ENCODE measurements at places on chromosomes 2 and 18.

GRCh38 chr2:239223310-239224198, 177.3 kb downstream of the HDAC4 start:
- DNase-seq, result no peak

- no peak for DNase-seq
These were observed 2.8 kb downstream of the PREPL start for GRCh38 chr2:44358503-44358902.

DNA sequence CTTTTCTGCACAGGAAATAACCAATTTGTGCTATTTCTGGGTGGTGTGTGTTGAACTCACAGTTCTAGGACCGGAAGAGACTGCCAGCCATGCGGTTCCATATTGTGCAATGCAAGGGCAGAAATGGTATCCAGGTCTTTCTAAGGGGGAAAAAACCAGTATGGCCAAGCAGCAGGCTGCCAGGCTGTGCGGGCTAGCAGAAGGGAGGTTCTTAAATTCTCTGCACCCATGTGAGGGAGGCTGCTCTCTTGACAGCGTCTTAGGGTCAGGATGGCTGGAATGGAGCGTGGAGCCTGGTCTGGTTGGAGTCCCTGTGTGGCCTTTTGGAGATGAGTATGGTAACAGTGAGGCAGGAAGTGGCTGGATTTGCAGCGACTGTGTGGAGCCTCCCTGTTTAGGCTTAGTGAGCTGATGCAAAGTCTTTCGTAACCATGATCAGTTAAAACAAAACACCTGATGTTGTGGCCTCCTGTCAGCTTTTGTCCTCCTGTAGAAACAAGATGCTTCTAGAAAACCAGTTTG, 52.6 kb downstream of the NCK2 start:
- DNase-seq, result peak; percentile 50

DNA sequence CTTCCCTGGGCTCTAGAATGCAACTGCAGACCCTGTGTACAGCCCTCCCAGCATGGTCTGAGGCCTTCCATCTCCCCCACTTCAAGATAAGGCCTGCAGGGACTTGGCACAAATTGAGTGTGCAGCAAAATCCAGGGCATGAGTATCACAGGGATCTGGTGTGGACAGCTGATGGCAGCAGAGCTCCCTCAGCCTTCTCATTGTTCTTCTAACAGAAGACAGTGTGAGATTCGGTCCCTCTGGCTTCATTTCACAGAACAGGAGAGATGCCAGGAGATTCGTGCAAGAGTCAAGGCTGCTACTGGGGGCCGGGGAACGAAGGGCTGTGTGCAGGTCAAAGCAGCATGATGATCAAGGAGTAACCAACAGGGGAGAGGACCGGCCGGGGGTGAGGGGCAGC, 85.8 kb downstream of the UXS1 start:
- DNase-seq, result no peak

DNA sequence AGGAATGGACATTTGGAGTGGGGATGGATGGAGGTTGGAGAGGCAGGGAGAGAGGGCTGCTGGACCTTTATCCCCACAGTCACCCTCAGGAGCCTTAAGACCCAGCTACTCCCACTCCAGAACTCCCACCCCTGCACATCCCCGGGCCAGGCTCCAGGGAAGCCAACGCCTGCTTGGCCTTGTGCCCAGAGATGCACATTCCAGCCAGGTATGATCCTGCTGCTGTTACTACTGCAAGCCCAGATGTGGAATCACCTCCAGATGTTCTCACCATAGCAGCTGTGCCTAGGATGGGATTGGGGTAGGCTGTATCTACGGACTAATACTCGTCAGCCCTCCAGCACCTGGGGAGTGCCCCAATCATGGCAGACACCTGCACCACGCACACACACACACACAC, 71.7 kb downstream of the ZFP36L2 start:
- peak; percentile 55 for DNase-seq

- peak; percentile 73 for DNase-seq
These were observed 49.0 kb upstream of the TMEM87B start for GRCh38 chr2:112006076-112006410.

DNA sequence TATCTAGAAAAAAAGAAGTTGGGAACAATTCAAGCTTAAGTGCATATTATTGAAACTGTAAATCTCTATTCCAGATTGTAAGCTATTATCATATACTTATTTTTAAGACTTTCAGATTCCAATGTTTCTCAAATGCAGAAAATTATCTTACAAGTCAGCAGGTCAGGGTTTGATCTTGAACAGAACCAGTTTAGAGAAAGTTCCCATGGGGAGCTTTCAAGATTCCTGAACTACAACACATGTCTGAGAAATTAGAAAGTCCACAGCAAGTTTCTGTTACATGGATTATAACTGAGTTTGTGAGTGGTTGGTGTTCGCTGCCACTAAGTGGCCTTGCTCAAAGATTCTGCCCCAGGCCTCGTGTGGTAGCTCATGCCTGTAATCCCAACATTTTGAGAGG, 31.6 kb upstream of the SP3 start:
- no peak for DNase-seq

DNA sequence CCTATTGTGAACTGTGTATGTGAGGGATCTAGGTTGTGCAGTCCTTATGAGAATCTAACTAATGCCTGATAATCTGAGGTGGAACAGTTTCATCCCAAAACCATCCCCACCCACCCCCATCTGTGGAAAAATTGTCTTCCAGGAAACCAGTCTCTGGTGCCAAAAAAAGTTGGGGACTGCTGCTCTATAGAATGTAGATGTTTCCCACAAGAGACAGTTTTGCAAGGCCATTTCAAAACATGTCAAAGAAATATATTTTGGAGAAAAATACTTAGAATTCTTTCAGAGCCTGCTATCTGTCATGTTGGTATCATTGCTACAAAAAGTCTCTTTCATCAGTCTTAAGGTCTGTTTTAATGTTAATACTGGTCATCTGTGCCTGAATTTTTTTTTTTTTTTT, 4.1 kb upstream of the SLC39A10 start:
- DNase-seq, result no peak

DNA sequence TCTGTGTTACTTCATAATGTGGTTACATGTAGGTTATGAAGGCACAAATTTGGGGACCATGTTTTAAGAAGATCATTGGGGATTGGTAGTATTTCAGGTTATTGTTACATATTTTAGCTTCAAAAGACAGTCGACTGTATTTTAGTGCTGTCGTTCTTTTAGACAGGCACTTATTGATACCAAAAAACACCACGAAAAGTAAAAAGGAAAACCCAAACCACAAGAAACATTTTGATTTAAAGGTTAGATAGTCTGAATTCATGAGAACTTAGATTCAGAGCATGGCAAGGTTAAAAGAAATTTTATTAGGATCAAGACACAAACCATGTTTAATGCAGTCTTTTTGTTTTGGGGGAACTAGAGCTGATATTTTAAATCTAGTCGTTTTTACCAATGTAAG, 209.0 kb downstream of the CAMKMT start:
- no peak for DNase-seq

DNA sequence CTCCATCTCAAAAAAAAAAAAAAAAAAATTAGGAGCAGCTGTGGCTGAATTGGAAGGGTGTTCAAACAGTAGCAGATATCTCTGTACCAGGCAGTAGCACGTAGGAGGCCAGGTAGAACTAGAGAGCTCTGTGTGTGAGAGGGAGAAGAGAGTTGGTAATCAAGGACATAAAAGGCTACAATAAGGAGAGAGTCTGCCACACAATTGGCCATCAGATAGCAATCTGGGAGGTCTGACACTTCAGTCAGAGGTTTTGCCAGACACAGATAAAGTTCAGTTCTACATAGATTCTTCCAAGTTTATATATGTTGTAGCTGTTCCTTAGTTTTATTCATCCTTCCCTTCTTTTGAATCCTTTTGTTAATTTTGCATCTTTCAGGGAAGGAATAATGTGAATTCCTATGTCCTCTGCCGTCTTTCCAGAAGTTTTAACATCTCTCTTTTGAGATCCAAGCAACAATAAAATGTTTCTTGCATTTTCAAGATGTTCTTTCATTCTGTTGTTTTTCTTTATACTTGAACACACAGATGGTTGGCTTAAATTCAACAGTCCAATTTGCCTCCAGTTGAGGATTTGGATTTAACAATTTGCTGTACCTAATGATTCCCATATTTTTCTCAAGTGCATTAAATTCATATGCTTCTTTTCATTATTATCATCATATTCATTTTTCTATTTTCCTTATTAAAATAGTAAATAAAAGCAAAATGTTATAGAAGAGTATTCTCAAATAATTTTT, 600.3 kb upstream of the GCFC2 start:
- no peak for DNase-seq

- peak; percentile 39 for DNase-seq
These were observed 88.0 kb downstream of the COMMD1 start for GRCh38 chr2:61993422-61994024.

DNA sequence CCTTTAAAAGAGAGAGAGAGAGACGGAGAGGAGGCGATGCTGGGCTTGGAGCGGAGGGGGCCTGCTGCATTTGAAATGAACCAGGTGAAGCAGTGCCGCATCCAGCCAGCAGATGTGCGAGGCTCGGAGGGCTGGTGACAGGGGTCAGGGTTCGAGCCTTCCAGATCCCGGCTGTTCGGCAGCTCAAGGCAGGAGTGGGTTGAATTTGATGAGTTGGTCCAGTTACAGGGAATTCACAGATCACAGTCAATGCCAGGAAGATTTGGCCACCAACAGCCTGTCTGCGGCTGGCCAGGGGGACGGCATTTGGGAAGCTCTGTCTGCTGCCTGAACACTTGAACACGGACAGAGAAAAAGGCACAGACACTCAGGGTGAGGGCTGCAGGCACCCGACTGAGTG, 48.6 kb downstream of the PTGR3 start:
- no peak for DNase-seq

- no peak for DNase-seq
These were observed 73.3 kb downstream of the SFXN5 start for GRCh38 chr2:72998234-72998651.

DNA sequence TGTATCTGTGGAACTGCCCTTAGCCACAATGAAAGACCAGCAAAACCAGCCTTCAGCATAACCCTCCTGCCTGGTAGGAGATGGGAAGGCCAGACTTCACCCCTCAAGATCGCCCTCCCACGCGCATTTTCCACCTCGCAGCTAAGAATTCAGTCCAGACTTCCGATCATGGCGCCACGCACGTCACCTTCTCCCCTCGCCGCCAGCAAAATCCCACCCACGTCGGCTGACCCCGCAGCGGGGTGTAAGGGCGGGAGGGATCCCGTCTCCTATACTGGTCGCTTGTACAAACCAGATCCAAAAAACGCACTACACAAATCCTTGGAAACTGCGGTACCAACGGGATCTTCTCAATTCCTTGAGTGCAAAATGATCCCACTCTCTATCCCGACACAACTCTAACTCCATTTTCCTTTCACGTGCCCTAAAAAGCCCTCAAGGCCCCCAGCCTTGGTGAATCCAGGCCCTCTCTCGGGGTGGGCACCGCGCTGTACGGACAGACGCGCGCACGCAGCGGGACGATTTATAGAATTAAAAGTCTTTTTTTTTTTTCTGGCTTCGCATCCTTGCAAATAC, 1.0 kb upstream of the BMPR2 start:
- DNase-seq, result peak; percentile 54

DNA sequence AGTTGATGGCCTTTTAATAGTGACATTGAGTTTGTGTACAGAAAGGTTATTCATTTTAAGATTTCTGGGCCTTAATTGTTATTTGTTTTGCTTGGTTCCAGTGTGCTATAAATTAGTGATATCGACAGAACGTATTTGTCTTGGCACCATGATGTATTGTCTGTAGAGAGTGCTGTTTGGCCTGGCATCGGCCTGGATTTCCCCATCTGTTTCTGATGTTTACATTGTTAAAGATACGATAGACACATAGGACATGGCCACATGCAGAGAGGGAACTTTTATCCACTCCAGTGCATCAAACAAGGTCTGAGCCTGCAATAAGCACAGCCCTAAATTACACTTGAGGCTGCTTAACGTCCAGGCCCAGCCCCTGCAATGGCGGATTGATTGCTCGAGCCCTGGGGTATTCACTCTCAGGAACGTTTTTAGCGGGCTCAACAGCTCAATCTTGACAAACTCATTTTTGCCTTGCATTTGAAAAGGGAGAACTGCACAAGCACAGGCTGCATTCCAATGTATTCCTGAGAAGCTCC, 144.7 kb downstream of the SLC4A3 start:
- no peak for DNase-seq

GRCh38 chr2:62143696-62144095, 52.2 kb upstream of the B3GNT2 start:
- peak; percentile 50 for DNase-seq

DNA sequence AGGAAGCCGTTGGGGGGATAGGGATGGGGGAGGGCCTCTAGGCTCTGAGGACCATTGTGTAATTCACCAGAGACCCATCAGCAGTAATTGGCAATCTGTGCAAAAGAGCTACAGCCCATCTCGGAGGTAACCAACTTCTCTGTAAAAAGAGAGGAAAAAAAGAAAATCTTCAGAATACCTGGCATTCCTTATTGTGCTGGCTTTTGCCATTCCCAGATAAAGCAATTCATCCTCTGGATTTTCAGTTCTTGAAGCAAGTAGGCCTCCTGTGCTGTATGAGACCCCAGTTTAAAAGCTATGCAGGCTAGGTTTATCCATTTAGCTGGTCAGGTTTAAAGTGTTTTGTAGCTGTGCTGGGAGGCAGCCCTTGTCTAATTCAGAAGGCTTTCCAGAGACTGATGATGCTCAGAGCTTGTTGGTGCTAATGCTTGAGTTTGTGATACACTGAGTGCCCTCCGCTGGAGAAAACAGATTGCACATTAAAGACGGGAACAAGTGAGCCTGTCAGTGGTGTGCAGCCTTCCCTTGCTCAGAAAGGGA, at the start of gene LRRTM4:
TSS of gene LRRTM4 (minus strand) at position 446 of the 540 bp plus-strand sequence.
- DNase-seq, result no peak

DNA sequence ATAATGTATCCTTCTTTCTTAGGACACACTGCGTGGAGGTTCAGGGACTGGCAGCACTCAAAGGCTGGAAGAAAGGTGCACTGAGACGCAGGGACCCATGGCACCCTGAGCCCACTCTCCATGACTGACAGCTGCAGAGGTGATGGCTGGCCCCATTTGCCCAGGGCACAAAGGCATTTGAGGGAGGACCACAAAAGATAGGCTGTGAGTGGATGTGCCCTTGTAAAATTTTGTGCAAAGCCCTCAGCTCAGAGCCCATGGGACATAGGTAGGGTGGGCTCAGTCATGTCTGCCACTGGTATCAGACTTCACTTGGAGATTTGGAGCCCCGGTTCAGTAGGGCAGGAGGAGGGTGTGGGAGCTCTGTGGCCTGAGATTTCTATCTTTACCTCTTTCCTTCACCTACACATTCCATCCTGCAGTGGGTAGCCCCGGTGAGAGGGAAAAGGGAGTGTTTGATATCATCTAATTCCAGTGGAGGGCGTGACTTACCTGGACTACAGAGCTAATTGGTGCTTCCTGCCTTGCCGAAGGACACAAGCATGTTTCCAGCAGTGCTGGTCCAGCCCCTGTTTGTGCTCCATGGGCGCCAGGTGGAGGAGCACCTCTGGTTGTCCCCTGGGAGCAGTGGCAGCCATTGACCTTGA, 312.2 kb downstream of the EN1 start:
- DNase-seq, result no peak
